ENCODE measurements at places on chromosomes 5 and 9.

GRCh38 chr9:18154661-18155060, 319.3 kb upstream of the ADAMTSL1 start:
- DNase-seq, result no peak

- no peak for DNase-seq
Observed at GRCh38 chr9:97874624-97875023, 21.6 kb downstream of the FOXE1 start.

DNA sequence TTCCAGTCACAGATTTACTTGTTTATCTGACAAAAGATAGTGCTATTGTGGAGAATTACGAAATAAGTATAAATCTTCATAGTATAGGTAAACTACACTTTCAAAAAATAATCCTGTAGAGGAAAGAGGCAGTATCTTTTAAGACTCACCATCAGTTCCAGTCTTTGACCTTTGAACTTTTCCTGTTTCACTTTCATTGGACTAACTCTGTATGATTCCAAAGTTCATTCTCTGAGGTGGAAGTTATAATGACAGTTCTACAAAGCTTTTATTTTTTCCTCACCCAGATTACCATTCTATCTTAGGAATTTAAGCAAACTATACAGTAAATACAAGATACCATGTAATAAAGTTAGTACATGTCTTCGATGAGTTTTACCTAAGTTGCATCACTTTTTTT, 901.3 kb upstream of the SEMA6A start:
- DNase-seq, result no peak

GRCh38 chr5:13843175-13843846, 101.2 kb downstream of the DNAH5 start:
- DNase-seq, result no peak

DNA sequence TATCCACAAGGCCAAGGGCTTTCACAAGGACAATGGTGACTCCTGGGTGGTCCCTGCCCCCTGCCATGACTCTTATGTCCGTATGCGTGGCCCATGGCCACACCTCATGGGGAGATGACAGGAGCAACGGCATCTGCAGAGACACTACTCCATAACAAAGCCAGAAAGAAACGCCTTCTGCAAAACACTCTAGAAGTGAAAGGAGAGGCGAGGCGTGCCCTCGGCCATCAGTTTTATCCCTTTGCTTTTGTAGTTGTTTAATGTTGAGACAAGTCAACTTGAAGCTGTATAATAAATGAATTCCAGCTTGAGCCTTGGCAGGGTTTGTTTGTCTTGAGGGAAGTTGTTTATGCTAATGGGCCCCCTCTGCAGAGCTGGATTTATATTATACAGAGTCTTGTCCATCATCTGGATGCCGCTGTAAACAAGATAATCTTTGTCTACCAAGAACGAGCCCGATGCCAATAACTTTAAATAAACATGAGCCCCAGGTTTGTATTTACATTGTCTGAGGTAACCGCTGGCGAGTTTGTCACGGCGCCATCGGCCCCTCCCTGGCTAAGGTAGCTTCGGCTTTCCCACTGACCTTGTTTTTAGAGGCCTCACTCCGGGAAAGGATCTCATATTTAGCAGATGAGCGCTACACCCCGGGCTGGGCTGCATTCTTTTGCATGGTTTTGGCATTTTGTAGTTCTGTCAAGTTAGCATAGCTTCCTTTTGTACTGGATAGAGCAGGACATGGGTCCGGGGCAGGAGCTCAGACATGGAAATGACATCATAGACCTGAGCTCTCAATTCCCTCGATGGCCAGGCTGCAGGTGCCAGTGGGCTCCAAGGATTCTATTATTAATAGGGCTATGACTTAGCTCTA, 165.3 kb downstream of the ERCC6L2 start:
- DNase-seq, result no peak

DNA sequence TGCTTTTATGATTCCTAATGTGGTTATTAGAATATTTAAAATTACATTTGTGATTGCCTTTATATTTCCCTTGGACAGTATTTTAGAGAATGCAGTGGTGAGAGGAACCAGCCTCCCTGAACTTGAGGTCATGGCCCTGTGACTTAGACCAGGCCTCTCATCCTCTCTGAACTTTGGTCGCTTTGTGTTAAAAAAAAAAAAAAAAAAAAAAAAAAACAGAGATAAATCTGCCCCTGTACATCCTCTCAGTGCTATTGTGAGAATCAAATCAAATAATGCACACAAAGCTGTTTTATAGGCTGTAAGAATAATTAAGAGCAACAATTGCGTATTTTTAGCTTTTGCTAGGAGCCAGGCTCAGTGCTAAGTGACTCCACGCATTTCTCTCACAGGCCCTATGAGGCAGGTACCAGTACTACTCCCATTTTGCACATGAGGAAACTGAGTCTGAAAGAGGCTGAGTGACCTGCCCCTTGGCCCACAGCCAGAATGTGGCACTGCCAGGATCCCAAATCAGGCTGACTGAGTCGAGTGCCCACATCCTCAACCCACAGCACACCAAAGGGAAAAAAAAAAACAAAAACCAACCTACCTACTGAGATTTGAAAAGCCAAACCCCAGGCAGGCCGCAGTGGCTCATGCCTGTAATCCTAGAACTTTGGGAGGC, 110.3 kb upstream of the LARP1 start:
- no peak for DNase-seq

DNA sequence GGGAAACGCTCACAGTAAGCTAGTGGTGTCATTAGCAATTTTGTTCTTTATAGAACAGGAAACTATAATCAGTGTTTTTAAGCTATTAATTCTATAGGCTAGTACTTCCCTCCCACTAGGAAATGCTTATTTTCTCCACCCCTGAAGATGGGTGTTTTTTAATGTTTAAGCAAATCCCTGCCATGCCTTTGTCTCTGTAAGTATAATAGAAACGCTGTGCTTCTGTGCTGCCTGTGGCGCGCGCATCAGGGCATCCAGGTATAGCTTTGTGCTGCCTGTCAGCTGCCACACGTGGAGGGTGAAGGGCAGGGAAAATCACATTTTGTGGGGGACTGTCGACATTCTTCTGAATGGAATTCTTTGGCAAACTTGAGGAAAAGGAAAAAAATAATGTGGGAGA, 217.5 kb downstream of the RAB3C start:
- no peak for DNase-seq

DNA sequence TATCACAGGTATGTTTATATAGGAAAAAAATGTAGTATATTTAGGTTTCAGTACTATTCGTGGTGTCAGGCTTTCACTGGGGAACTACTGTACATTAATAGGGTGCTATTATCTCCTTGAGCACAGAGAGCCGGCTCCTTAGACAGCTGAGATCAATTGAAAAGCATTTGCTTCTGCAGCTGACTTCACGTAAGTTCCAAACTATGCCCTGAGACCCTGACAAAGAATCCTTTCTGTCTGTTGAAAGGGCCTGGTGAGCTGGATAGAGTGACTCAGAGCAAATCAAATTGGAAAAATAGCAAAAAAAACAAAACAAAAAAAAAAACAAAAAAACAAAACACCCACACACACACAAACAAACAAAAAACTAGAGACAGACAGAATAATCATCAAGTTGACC, 652.0 kb downstream of the MTRR start:
- no peak for DNase-seq

DNA sequence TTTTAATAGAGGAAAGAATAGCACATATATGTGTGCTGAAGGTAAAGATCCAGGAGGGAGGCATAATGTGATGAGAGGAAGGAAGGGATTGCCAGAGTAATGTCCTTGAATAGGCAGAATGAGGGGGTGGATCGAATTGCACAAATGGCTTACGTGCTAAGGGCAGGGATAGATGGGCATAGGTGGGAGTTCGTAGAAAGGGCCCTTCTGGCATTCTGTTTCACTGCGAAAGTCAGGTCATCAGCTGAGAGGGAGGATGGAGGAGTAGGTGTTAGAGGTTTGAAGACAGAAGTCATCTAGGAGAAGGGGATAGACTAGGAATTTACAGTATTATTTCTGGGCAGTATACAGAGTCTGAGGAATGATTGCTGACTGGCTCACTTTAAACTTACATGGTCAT, 32.1 kb downstream of the CNOT6 start:
- DNase-seq, result no peak

DNA sequence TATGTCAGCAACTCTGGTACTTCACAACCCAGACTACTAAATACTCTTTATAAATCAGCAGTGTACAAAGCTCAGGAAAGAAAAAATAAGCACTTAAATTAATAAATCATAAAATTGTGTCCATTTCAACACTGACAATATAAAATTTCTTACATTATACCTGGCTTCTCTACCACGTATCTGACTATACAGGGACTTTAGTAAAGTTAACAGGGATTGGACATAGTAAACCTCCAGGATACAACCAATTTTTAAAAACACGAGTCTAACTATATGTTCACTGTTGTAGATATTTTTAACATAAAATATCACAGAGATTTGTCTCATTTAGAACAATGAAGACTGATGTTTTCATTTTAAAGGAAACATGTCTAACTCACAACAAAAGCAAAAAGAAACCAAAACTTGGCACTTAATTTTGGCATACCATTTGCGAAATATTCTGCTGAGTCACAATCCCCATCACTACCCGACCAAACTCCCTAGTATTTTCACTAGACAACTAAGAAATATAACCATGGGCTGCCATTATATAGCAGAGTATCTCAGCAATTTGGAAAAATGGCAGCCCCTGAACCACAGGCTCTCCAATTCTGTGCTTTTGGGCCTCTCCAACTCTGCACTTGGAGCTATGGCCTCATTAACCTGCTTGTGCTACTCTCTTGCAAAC, 14.4 kb downstream of the FAM169A start:
- no peak for DNase-seq

- no peak for DNase-seq
Observed at GRCh38 chr5:89830691-89831090, 578.9 kb downstream of the CETN3 start.

DNA sequence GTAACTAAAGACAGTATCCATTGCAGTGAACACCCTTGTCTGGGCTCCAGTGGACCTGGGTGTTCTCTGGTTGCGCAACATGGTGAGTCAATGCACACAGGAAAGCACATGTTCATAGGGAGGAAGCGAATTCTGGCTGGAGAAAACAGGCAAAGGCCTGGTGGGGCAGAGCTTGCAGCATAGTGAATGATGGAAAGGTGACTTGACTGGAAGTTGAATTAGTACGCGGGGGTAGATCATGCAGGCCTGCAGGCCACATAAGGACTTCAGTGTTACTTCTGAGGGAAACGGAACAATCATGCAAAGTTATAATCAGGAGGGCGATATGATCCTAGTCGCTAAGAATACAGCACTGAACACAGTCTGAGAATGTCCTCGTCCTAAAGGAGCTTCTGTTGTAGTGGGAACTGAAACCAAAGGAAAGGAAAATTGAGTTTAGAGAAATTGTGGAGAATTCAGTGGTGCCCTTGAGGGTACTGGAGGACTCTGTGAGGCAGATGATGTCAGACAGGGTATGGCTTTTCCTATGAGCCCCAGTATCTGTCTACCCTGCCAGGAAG, 71.9 kb upstream of the RANBP3L start:
- no peak for DNase-seq

Measured in T-helper 2 cell treated with Interferon-gamma antibody and Interleukin-4, amounts not matched to agents 5 μg/mL and 100 μg/mL, for 36 hours (primary cell).